ENCODE measurements at places on chromosomes 13 and 19. TPM values are rescaled to one million over a fixed set of nuclear protein-coding genes. Genes with fewer than 3 reads are reported as not detected.

ZBTB32 gene
- 0.60 TPM for polyA plus RNA-seq

DNAAF3 gene
- polyA plus RNA-seq: 1.7 TPM

DNA sequence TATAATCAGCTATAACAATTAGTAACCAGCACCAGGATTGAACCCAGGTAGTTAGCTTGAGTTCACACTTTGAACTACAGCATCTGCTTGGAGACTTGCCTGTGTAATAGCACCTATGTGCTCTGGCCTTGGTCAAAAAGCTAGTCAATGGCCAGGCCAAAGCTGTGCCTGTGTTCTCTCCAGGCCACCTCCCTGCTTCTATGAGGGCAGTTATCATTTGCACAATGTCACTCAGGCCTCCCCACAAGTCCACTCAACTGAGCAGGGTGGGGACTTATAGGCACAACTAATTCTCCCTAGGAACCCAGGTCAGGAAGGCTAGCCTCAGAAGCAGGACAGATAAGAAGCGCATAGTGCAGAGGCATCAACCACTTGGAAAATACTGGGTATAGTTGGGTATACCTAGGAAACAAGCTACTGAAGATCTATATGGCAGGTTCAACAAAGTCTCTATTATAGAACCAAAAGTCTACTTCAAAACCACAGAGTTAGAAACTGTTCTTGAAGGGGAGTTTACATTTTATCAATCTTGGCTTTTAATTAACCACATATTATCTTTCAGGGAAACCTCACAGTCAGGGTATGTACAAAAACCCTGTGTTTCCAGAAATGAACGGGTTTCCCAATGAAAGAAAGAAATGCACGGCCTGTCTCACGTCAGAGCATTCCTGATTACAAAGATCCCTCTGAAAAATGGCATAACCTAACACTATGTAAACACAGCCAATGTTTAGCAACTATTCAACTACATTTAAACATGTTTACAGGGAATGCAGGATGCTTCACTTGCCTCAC, 140.9 kb downstream of the ABCC4 start:
- no peak for DNase-seq
- no peak overlapping the region for H3K4me3 ChIP-seq
- no peaks in the 10 kb centered on the region for H3K4me1 ChIP-seq
- no peaks in the 10 kb centered on the region for H3K27me3 ChIP-seq
- H3K36me3 ChIP-seq: no peaks in the 10 kb centered on the region

DNA sequence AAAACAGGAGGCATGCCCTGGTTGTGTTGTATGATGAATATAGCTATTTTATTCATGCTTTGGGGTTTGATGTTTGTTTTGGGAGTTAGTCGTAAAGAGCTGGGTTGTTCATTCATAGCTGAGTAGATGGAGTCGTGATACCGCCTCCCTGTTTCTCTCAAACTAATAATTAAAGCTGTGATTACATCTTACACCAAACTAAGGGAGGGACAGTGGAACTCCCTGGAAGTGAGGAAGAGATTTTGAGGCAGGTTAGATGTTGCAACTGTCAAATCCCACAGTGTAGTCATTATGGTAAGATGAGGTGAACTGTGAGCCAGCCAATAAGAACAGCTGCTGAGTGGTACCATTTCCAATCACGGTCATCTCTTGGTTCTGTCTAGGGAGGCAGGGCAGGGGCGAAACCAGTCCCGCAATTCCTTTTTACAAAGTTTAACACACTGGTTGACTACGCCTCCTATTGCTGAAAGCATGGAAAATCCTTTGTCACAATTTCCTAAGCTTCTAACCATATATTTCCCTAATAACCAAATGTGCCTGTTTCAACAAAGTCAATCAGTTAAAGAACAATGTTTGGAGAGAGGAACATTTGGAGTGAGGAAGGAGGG, 207.6 kb upstream of the SERP2 start:
- DNase-seq: no peak
- no peaks in the 10 kb centered on the region for H3K36me3 ChIP-seq
- no peaks in the 10 kb centered on the region for H3K27me3 ChIP-seq

All from left lung (tissue), 14 donors.